ENCODE measurements at places on chromosomes 1 and 21. TPM values are rescaled to one million over a fixed set of nuclear protein-coding genes. Genes with fewer than 3 reads are reported as not detected.

- no peak for DNase-seq
Measured at GRCh38 chr1:184022668-184023067, 14.9 kb downstream of the COLGALT2 start.

- DNase-seq, result no peak
Measured at GRCh38 chr1:154489695-154490274, 12.2 kb upstream of the TDRD10 start.

GRCh38 chr1:46421739-46422138, 27.6 kb downstream of the FAAH start:
- no peak for DNase-seq

DNA sequence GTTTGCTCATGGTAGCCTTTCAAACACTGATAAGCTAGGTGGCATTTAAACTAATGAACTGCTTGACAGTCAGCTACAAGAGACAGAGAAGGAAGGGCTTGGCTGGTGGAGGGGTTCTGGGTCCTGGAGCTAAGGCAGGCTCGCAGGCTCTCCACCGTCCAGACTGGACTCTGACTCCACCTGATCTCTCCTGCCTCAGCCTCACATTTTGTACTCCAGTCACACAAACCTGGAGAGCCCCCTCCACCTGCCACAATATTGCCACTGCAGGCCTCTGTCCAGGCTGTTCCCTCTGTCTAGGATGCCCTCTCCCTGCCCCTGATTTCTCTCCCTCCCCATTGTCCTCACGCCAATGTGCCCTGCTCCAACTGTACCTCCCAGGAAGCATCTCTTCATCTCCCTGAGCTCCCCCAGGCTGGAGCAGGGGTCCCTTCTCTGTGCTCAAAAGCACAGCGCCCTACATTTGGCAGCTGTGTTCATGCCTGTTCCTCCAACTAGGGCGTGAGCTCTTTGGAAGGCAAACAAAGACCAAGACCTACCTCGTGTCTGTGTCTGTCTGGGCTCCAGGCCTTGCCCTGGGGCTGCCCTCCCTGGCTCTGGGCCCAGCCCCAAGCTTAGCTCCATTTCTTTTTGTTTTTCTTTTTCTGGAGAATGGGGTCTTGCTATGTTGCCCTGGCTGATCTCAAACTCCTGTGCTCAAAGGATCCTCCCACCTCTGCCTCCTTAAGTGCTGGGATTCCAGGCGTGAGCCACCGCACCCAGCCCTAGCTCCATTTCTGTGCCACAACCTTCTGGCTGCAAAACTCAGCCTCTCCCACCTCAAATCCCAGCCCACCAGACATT, 2.9 kb downstream of the TIE1 start:
- DNase-seq, result no peak

DNA sequence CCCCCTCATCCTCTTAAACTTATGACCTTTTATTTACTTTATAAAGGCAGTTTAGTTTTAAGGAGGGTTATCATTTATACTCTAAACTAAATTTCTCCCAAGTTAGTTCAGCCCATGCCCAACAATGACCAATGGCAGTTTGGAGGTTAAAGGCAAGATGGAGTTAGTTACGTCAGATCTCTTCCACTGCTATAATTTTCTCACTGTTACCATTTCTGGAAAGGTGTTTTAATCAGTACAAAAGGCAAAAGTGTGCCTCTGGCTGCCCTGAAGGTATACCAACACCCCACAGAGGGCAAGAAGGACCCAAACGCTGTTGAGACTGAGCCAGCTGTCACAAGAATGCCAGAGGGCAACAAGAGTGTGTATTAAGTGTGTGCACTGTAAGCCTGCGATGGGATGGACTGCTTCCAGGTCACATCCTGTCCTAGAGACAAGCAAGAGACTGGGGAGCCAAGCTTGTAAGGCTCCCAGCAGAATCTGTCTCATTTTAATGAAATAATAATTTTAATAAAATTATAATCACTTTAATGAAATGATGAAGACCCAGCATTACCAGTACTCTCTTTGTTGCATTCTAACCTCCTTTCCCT, 32.5 kb upstream of the FAM89A start:
- no peak for DNase-seq

- DNase-seq, result no peak
Measured at GRCh38 chr1:3251807-3252428, 182.9 kb downstream of the PRDM16 start.

DNA sequence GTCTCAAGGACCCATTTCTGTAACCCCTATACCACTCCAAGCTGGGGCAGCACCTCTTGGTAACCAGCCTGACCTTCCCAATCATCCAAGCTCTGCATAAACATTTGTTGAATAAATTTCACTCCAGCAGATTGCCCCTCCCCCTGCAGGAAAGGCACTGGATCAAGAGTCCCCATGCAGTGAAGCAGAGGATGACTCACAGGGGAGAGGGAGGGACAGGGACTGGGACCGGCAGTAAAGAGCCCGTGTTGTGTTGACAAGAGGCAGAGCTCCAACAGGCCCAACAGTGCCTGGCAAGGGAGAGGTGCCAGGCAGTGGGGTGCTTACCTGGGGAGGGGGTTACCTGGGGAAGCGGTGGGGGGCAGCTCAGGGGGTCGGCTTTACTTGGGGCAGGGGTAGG, 32.3 kb downstream of the SLC9A1 start:
- peak; percentile 74 for DNase-seq

DNA sequence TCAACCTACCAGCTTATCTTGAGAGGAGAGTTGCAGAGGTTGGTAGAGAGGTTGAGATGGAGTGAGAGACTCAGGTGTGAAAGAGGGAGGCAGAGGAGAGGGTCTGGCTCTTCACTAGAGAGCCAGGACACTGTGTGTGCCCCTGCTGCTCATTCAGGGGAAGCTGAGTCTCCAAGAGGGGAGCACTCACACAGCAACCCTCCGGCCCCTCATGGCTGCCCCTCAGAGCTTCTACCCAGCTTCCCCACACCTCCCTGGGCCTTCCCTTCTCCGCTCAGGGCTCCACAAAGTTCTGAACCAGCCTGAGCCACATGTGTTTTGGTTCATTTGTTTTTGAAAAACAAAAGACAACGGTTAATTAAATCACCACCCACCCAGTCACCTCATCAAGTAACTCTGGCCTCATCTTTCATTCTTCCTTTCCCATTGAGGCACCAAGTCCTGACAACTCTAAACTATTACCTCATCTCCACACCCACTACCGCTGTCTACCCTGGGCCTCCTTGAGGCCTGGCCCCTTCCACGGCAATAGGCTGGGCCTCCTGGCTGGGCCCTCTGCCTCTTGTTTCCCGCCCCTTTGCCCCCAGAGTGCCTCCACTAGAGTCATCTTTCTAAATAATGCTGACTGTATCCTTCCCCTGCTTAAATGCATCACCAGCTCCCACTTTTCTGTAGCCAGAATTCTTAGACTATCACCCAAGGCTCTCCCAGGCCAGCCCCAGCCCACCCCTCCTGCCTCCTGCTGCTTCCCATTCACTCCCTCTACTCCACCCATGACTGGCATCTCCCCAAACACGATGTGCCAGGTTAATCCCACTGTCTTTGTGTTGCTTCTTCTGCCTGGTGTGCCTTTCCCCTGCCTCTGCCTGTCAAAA, 33.0 kb downstream of the TNNT2 start:
- DNase-seq, result no peak

DNA sequence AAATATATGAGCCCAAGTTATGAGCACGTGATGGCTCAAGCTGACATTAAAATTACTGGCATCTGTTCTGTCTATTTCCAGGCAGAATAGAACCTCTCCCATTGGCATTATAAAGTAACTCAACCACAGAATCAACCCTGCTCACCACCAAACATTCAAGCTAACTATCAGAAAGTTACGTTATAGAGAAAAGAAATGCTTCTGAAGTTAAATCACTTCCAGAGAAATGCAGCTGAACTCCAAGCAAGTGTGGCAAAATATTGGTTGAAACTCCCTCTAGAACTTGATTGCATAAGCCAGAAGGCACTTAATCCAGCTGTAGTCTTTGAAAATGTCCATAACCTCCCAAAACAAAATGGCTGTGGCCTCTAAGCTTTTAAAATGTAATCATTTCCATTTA, 36.2 kb upstream of the UBE2U start:
- DNase-seq, result no peak

RGS7 gene
- total RNA-seq, result 16.5 TPM

ZNF648 gene
- not detected for total RNA-seq
